ENCODE measurements at places on chromosomes 7 and 10. TPM values are rescaled to one million over a fixed set of nuclear protein-coding genes. Genes with fewer than 3 reads are reported as not detected.

DNA sequence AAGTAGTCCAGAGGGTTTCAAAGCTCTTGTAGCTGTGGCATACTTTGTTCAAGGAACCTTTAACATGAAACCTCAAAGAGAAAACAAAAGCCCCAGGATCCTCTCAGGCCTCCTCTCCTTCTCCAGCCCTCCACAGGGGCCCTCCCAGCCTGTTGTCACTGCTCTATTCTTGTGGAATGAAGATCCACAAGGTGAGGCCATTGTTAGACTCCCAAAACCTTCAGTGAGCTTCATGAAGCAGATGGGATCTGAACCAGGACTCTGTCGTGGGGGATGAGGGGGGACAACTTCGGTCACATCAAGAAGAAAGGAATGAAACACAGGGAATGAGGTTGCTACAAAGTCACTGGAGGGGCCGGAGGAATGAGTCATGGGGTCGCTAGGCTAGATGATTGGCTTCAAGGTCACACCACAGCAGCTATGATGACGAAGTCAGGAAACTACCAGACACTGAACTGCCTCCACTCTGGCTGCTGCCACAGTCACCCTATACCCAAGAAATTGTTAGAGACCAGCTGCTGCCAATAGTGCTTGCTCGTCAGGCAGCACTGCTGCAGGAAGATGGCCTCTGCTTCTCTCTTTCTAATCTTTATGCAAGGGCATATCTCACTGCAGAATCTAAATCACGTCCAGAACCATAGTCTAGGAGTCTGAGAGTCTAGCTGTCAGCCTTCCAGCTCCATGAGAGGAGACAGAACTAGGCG, 208.8 kb downstream of the HIBADH start:
- no peak for DNase-seq

DNA sequence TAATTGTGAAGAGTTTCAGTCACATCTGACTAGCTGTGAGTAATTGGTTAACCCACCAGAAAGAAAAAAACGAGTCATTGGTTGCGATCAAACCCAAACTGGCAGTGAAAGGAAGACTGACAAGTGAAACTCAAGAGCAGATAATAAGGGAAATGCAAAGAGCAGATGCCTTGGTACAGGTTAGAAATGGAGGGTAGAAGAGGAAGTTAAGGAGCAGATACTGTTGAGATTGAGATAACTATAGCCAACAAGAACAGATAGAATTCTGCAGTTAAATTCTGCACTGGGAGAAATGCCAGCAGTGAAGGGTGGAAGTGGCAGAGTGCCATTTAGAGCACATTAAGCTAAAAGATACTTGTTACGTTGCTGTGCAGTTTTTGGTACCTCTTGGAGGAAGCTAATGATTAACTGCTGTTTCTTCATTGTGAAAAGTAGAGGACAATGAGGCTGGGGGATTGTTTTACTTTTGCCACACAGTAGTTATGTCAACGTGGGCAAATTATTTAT, 65.8 kb downstream of the CDK13 start:
- no peak for DNase-seq

DNA sequence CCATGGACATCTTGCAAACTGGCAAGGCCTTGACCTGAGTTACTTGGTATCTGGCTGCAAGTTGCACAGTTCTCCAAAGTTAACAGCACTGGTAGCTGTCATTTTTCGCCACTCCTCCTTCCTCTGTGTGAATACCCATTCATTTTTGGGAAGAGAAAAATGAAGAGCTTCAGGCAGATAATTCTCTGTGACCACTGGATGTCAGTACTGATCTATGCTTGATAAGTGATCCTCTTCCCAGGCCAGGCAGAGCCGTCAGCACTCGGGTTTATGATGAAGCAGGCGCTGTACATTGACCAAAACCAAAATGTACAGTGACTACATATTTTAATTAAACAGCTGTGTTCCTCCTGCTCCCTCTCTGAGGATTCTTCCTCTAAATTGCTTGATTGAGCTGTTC, 55.9 kb upstream of the PDZD8 start:
- no peak for DNase-seq

DNA sequence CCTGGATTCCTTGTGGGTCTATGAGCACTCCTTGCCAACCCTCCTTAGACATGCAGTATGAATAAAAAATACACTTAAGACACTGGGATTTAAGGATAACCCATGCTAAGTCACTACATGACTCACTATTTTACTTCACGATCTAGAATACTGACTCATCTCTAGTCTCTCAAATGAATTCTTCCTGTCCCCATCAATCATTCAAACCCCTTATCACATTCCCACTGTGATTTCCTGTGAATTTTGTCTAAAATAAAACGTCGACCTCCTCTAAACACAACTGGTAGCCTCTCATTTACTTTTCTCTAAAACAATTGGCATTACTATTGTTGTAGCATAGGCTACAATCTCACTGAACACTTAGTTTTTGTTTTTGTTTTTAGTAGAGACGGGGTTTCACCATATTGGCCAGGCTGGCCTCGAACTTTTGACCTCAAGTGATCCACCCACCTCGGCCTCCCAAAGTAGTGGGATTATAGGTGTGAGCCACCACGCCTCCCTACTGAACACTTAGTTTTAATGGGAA, 3.9 kb upstream of the IQUB start:
- DNase-seq: no peak

- DNase-seq: no peak
Measured at GRCh38 chr10:35637462-35637861, 4.6 kb downstream of the FZD8 start.

- no peak for DNase-seq
Measured at GRCh38 chr10:86727470-86727869, 28.9 kb upstream of the BMPR1A start.

DNA sequence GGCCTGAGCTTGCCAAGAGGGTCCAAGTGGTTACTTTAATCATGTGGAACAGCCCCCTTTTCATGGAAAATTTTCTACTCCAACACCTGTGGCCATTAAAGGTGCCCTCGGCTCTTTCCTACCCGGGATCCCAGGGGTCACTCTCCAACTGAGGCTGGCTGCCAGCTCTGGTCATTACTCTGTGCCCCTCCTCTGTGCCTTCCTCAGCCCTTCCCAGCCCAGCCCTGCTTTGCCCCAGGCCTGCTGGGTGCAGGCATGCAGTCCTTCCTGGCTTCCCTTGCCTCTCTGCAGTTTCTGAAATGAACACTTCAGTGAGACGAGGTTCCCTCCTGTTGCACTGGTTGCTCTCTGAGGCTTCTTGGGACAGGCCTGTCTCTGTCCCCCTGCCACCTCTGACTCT, 951.1 kb upstream of the ZNF722 start:
- DNase-seq: no peak

GRCh38 chr7:51634538-51634937, 317.9 kb upstream of the COBL start:
- DNase-seq: no peak

DNA sequence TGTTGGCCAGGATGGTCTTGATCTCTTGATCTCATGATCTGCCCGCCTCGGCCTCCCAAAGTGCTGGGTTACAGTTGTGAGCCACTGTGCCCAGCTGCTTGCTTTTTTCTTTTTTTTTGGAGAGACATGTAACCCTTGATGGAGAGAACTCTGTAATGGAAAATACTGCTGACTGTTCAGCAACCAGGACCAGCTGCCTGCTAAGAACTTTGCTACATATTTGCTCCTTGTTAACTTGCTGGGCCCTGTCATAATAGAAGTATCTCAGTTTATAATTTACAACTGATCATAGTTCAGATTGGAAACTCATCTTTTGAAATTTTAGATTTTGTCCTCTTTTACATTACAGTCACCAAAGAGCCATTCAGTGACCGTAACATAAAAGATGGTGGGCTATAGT, 34.9 kb downstream of the TASOR2 start:
- DNase-seq: no peak

- peak; percentile 60 for DNase-seq
Measured at GRCh38 chr7:48109848-48110663, 21.0 kb downstream of the UPP1 start.

DNA sequence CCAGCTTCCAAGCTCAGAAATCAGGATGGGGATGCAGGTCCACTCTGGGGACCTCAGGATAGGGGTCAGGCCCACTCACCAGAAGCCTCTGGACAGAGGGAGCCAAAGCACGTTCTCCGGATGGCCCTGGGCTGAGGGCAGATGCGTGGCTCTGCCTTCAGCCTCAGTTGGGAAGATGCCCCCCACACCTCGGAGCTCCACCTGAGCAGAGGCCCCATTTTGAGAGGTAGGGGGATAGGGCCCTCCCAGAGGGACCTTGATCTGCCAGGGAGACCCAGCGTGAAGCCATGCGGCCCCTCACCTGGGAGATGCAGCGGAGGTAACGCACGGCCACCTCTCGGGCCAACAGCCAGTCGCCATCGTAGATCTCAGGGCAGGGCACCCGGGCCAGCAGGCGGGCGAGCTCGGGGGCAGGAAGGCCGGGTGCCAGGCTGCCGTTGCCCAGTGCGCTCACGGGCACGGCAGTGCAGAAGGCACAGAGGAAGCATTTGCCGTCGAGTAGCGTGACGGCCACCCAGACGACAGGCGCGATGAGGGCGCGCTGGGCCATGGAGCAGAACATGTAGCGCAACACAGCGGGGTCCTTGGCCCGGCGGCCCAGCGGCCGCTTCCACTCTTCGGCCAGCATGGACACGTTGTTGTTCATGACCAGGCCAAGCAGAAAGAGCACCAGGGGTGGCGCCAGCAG, 660 bp downstream of the CALHM1 start:
- DNase-seq: no peak

DNA sequence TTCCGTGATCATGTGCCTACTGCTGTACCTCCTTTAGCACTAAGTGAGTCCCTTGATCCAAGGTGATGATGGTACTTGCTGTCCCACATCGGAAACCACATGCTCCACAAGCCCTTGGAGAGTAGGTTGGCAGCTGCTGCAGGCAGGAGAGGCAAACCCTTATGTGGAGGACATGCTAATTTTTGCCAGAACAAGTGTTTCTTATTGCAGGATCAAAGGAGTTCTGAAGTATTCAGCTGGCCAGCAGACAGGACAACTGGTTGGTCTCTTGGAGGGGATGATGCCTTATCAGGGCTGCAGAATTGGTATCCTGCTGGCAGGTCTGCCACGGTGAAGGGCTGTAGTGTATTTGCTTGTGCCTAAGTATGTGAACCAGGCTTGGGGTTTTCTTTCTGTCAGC, 36.8 kb downstream of the NACAD start:
- no peak for DNase-seq

- no peak for DNase-seq
Measured at GRCh38 chr10:54869022-54869421, 68.0 kb upstream of the PCDH15 start.

DNA sequence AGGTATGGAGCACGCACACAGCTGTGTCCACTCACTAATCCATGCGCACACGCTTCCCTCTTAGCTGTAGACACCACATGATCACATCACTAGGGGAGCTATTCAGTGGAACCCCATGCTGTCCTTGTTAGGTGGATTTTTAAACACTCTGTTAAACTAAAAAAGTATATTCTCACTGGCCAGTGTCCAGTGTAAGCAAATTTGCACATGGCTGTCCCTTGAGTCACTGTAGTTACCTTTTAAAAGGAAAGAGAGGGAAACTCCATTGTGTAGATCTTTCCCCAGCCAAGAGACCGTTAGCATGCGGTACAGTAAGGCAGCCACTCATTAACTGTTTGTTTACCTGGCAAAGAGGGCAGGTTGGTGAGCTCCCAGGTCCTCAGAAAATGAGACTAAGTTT, 81.6 kb upstream of the INSYN2A start:
- DNase-seq: no peak

DNA sequence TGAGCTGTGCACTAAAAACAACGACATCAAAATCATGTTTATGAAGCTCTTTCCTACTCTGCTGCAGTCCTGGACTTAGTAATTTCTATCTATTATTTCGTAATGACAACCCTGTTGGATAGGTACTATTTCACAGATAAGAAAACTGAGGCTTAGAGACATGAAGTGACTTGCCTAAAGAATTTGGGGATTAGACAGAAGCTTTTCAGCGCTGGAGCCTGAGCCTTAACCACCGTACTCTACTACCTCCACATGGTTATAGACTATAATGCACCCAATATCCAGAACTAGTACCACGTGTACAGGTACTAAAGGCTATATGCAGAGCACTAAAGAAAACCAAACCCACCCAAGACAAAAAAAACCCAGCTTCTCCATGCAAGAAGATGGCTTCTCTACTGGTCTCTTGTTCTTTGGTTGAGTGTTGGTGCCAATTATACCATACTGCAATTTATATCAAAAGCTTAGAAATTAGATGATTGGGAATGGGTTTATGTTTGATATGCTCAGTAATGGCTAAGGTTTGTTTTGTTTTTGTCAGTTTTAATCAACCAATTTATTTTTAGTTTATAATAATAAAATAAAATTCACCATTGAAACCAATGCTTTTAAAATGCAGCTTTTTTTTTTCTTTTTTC, 6.5 kb upstream of the SNX10 start:
- DNase-seq: no peak

- no peak for DNase-seq
Measured at GRCh38 chr10:19762026-19762425, 54.2 kb upstream of the PLXDC2 start.

GRCh38 chr10:3514691-3515090, 270.3 kb downstream of the KLF6 start:
- DNase-seq: no peak

DNA sequence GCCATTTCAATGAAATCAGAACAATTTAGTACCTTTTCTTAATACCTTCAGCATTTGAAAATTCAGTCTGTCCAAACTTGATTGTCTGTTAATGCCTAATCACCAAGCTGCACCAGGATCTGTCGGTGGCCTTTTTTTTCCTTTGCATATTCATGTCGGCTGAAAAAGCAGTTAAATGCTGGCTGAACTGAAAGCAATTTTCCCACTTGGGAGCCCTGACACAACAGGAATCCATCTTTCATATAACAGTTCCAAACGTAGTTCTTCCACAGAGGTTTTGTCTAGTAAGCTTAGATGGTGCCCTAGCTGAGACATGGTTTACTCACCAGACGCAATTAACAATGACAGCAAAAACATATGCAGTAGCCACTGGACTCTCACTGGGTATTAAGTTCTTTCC, 83.6 kb upstream of the CHCHD3 start:
- DNase-seq: no peak

- DNase-seq: no peak
Measured at GRCh38 chr7:27614095-27614494, 48.6 kb downstream of the HIBADH start.

DNA sequence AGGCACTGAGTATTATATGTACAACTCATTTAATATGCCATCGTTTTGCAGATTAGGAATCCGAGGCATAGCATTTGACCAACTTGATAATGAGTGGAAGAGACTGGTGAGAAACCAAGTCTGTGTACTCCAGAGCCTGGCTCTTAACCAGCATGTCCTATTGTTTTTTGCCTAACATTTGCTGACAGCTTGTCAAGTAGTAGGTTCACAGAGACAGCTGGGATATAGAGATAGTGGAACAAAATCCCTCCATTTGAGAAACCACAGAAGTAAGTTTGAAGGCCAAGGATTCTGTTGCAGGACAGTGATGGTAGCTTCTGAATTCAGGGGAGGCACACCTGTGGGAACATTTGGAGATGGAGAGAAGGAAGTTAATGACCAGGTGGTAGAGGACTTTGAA, 206.9 kb upstream of the PRPS1L1 start:
- DNase-seq: no peak

- no peak for DNase-seq
Measured at GRCh38 chr10:86289577-86289868, 77.1 kb downstream of the GRID1 start.

- no peak for DNase-seq
Measured at GRCh38 chr7:17770710-17771375, 169.5 kb downstream of the SNX13 start.

Gene AZGP1
- total RNA-seq: 28.8 TPM

Gene PNLIP
- total RNA-seq: not detected

Gene BMPR1A
- 92.0 TPM for total RNA-seq

Gene HMX2
- total RNA-seq: not detected

Gene PRSS2
- total RNA-seq: 4.0 TPM

Gene PRSS1
- total RNA-seq: not detected

Gene TMEM229A
- total RNA-seq: 0.76 TPM

Gene OPALIN
- not detected for total RNA-seq

Gene NUTM2B
- 2.7 TPM for total RNA-seq

Gene CHRM2
- total RNA-seq: 50.3 TPM

Gene RET
- total RNA-seq: 0.40 TPM
